ENCODE measurements at places on chromosomes 16 and 17. TPM values are rescaled to one million over a fixed set of nuclear protein-coding genes. Genes with fewer than 3 reads are reported as not detected.

The ZFPM1 gene
- total RNA-seq = 4.9 TPM

The OR1A1 gene
- not detected for total RNA-seq

The PTX4 gene
- 1.6 TPM for total RNA-seq

The CTF1 gene
- 1.6 TPM for total RNA-seq
